EH (cell line): ENCODE measurements at places on chromosomes 7 and 10.
A peak's percentile ranks its signal among the peaks of the same experiment; 100 is the strongest.

- no peak for DNase-seq
Measured at GRCh38 chr10:35835545-35835944, 193.4 kb upstream of the FZD8 start.

DNA sequence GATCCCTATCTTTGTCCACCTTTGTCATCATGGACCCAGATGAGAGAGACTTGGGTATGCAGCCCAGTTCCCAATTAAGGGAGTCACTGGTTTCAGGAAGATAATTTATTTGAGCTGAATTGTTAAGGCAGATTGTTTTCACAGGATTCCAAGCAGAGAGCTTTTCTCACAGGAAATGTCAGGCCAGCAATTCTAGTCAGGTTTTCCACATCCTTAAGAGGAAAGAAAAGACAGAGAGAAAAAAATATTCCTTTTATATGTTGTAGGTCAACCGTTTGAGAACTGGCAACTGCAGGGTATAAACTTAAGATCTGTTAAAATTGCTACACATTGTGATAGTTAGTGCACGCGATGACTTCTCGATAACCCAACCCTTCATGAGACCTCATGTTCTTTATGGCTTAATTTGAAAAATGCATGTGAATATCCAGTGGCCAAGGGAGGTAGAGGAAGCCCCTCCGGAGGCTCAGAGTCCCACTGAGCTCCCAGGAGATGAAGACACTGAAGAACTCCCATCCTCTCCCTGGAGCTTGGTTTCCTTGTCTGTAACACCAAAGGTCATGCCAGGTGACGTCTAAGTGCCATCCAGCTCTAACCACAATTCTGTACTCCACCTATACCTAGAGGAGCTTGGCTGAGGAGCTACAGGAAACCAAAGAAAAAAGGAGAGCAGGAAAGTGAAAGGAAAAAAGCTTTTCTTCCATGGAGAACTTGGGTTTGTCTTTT is 45.6 kb downstream of the MINDY4 start:
- DNase-seq, result peak; percentile 48

DNA sequence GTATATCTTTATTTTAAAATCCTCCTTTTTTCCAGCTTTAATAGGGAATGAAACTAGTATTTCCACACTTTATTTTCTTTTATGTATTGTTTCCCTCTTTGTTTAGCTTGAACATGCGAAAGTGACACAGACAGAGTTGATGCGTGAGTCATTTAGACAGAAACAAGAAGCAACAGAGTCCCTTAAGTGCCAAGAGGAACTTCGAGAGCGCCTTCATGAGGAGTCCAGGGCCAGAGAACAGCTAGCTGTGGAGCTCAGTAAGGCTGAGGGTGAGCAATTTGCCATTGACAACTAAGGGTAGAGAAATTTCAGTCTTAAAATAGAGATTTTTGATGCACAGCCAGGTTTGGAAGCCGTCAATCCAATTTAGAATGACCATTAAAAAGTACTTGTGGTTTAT is 73.1 kb downstream of the CYP51A1 start:
- peak; percentile 6 for DNase-seq

- no peak for DNase-seq
Measured at GRCh38 chr10:65430979-65431378, 1494.9 kb upstream of the LRRTM3 start.
